Stimulated activated naive B cell treated with anti-CD40 and anti-IgM and Interleukin-4, amounts not matched to agents 10 μg/mL and 1 μg/mL and 100 μg/mL, for 72 hours (primary cell): ENCODE measurements at places on chromosomes 16 and 17.

- DNase-seq = no peak
Measured at GRCh38 chr16:27636453-27637240, 86.7 kb downstream of the KATNIP start.

- no peak for DNase-seq
Measured at GRCh38 chr16:68492543-68493411, 44.5 kb upstream of the SMPD3 start.

DNA sequence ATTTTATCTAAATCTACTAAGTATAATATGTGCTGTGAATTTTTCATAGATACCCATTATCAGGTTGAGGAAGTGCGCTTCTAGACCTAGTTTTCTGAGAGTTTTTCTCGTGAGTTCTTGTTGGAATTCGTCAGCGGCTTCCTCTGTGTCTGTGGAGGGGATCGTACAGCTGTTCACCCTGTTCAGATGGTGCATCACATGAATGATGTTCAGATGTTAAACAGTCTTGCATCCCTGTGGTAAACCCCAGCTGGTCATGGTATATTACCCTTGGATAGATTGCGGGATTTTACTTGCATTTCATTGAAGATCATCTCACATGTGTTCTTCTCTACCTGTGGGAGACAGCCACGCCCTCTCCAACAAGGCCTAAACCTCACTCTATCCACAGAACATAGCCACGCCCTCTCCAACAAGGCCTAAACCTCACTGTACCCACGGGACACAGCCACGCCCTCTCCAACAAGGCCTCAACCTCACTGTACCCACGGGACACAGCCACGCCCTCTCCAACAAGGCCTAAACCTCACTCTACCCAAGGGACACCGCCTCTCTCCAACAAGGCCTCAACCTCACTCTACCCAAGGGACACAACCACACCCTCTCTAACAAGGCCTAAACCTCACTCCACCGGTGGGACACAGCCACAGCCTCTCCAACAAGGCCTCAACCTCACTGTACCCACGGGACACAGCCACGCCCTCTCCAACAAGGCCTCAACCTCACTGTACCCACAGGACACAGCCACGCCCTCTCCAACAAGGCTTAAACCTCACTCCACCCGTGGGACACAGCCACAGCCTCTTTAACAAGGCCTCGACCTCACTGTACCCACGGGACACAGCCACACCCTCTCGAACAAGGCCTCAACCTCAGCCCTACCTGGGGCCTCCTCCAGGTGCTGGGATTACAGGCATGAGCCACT lies 180.2 kb upstream of the CHMP6 start:
- DNase-seq = no peak

GRCh38 chr17:48484256-48484655 lies 46.6 kb downstream of the HOXB1 start:
- no peak for DNase-seq

- DNase-seq = no peak
Measured at GRCh38 chr16:67235816-67236562, 9.1 kb downstream of the TMEM208 start.

- DNase-seq = no peak
Measured at GRCh38 chr16:22764662-22765327, 49.2 kb upstream of the HS3ST2 start.

DNA sequence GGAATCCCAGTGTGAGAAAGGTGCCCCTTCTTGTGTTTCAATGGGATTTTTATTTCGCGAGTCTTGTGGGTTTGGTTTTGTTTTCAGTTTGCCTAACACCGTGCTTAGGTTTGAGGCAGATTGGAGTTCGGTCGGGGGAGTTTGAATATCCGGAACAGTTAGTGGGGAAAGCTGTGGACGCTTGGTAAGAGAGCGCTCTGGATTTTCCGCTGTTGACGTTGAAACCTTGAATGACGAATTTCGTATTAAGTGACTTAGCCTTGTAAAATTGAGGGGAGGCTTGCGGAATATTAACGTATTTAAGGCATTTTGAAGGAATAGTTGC lies 567 bp downstream of the UBB start:
- DNase-seq = no peak

DNA sequence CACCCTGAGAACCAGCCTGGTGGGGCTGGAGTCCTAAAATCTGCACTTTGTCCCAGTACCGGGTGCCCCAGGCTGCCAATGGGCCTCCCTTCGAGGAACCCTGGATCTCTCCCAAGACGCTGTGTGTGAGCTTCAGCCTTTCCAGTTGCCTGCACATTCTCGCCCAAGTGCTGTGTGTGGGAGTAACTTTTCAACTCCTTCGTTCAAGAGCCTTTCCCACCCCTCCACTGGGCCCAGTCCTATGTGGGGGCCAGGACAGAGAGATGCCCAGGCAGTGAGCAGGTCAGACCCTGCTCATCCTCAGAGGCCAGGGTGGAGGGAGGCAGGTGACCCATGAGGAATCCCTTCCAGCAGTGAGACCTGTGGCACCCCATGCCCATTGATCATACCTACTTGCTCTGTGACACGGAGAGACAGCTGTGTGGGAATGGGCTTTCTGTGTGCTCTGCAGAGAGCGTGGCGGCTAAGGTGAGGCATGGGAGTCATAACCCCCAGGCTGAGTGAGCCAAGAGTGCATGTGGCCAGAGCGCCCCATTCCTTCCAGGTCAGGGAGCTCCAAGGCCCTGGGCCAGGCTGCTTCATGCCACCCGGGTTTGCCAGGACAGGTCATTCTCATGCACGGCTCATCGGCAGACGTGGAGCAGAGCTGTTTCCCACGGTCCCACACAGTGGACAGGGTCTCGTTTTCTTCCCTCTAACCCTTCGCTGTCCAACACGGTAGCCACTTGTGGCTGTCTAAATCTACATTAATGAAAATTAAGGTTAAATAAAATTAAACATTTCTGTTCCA lies 154.4 kb downstream of the CLEC16A start:
- DNase-seq = no peak

DNA sequence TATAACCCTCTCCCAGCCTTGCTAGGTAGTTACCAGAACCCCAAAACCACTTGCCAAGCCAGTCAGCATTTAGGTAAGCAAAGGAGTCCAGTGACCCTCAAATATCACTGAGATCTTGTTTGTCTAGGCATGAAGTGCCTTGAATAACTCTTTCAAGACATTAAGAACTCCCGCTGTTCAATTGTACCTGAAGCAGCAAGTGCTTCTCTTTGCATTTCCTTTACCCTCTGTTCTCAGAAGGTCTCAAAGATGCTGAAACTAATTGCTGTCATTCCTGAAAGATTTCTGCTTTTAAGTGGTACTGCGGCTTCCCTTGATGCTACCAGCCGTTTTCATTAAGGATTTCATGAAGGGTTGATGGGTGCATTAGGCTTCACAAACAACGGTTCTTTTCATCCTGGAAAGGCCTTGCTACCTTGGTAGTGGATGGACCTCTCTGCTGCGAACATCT lies 142.7 kb downstream of the PITPNC1 start:
- no peak for DNase-seq

- no peak for DNase-seq
Measured at GRCh38 chr17:63399856-63400255, 46.2 kb downstream of the CYB561 start.

DNA sequence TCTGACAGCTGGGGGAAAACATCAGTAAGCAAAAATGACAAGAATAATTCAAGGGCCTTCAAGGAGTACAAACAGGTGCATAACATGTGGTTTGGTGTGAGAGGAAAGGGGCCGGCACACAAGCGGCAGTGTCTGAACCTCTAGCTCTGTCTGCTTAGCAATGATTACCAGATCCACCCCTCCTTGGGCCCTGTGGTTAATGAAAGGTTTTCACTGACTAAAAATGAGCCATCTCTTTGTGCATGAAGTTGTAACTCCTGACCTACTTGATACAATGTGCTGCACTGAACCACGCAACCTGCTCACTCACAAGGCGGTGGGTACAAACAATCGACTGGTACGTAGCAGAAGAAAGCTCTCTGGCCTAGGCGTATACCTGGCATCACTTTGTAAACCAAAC lies 15.1 kb downstream of the FAM117A start:
- peak; percentile 74 for DNase-seq

DNA sequence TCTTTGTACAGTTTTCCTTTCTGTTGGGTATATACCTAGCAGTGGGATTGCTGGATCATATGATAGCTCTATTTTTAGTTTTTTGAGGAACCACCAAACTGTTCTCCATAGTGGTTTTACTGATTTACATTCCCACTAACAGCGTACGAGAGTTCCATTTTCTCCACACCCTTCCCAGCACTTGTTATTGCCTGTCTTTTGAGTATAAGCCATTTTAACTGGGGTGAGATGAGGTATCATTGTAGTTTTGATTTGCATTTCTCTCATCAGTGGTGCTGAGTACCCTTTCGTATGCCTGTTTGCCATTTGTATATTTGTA lies 887 bp upstream of the EVI2B start:
- DNase-seq = no peak

DNA sequence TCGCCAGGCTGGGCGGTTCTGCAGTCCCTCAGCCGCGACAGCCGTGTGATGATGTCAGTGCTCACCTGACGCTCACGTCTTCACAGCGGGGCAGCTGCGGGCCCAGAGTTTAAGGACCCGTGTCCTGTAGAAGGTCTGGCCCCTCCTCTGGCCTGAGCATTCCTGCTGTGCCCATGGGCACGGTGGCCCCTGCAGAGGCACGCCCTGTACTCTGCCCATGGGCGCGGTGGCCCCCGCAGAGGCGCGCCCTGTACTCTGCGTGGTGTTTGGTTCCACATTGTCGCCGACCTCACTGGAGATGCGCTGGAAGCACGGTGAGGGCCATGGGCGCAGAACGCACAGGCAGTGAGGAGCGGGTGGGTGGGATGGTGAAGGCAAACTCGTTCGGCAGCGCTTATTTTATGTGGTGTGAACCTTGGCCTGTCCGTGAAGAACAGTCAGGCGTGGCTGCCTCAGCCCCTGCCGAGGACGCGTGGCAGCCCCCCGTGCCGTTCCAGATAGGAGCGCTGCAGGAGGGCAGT lies 122.0 kb downstream of the BANP start:
- DNase-seq = no peak

- no peak for DNase-seq
Measured at GRCh38 chr16:316741-317464, 33.9 kb downstream of the PDIA2 start.

DNA sequence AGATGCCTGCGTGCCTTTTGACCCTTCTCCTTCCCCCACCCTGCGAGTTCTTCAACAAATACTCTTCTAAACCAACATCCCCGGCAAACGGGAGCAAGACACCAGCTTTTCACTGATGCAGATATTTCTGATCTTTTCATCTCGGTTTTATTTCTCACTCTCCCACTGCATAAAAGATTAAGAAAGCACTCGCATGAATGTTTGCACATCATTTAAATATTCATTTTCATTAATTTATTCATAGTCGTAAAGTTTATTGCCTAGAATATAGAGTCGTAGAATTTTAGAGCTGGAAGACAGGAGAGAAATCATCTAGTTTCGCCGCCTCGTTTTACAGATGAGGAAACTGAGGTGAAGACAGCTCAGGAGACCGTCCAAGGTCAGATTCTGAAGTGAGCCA lies 488.1 kb downstream of the MAF start:
- DNase-seq = no peak

DNA sequence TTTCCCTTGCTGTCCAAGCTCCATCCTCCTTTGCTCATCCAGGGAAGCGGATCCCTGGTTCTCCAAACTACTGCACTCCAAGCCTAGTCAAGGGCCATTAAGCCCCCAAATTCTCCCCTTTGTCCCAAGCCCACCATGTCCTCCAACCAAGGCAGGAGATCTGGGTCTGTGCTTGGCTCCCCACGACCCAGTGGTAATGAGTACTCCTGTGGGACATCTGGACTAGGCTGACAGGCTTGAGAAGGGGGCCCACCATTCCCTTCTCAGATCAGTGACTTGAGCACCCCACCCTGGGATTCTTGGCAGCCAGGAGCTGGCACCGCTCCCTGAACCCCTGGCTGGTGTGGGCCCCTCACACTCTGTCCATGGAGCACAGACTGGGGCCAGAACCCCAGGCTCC lies 17.1 kb downstream of the OSBPL7 start:
- no peak for DNase-seq

GRCh38 chr16:8554881-8555280 lies 35.4 kb downstream of the TMEM114 start:
- no peak for DNase-seq

DNA sequence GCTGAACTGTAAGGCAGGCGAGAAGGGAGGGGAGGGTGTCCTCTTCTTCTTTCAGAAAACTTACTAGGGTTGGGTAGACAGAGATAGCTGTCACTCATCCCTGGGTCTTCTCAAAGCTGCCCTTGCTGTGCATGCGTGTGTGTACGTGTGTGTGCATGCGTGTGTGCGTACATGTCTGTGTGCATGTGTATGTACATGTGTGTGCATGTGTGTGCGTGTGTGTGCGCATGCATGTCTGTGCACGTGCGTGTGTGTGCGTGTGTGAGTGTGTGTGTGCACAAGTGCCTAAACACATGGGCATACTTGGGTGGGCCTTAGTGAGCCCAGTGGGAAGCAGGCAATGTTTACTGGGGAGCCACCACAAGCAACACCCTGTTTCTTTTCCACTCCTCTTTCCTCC lies 154.8 kb upstream of the TNRC6C start:
- DNase-seq = no peak
